ENCODE measurements at places on chromosomes 3 and 15.

GRCh38 chr3:188298585-188298984 is 144.6 kb downstream of the LPP start:
- DNase-seq, result no peak

DNA sequence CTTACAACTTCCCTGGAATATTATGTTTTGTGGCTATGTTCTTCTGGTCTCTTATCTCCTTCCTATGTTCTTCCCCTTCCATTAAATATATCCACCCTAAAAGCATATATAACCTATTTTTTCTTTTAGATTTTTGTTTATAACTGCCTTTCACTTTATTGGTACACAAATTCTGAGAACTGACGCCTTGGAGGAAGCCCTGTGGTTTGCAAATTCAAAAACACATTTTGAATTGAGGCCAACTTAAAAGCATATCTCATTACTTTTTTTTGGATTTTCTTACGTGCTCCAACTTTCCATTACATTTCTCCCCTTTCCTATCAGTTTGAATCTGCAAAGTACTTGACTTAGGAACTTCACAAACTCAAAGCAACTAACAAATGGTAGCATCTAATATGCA is 15.3 kb upstream of the COLQ start:
- no peak for DNase-seq

- no peak for DNase-seq
Observed at GRCh38 chr3:32951410-32951811, at the start of gene CCR4. Gene CCR4 (plus strand): TSS chr3:32951644. CDS start chr3:32953423, 1,779 bp downstream.

DNA sequence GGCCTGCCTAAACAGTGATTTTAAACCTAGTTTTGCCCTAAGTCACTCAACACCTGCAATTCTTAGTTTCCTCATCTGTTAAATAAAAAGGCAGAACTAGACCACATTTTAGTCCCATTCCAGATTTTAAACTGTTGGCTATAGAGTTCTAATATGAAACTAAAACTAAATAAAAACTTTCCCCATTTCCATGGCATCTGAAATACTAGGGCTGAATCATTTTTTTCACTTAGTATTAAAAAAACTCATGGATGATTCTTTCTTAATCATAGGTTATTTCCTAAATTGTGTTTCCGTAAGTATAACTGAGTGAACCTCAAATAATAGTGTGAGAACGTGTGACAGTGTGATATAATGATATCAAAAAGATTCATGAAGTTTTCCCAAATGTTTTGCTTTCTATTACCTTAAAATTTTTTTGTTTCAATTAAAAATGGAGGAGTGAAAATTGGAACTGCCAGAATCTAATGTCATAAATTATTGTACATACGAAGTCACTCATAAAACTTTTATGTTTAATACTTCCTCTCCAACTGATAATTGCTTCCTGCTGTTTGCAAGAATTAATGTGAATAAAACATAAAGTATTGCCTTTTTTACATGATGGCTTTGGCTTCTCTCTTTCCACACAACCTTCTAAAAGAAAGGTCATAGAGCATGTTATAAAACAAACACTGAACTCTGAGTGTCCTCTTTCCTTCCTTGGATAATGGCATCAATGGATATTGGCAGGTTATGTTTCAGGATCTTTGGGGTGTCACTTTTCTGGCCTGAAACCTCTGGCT is 315.1 kb upstream of the MME start:
- DNase-seq, result no peak

DNA sequence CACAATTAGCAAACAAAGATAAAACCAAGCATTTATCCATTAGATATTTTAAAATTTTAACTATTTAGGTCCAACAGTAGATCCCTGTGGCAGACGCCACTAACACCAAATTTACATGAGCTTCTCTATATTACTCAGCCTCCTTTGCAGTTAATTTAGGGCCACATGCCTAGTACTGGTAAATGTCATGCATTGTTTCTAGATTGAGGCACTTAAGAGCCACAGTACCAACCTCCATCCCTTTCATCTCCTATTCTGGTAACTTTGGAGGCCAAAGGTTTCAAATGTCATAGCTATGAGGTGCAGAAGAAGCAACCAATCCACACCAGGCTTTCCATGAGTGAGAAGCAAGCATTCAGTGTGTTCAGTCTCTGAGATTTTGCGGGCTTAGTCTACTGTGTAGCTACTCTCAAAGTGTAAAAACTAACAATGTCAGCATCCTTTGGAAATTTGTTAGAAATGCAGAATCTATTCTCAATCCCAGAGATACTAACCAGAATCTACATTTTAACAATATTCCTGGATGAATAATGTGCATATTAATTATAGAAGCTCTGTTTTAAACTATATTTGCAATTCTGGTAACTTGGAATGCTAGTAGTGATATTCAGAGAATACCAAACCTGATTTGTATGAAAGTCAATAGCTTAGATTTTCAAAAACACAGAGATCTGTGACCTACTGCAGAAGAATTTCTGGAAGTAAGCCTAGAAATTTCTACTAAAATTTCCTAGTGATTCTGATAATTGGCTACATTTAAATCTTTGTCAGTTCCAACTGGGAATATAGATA is 206.3 kb upstream of the CD96 start:
- DNase-seq, result no peak

DNA sequence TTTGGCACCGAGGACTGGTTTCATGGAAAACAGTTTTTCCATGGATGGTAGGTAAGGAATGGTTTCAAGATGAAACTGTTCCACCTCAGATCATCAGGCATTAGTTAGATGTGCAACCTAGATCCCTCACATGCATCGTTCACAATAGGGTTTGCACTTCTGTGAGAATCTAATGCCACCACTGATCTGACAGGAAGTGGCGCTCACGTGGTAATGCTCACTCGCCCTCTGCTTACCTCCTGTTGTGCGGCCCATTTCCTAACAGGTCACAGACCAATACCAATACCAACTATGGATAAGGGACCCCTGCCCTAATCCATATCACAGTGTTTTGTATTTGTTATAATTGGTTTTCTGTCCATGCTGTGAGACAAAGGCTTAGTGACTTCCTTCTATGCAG is 58.9 kb downstream of the SLMAP start:
- DNase-seq, result no peak

DNA sequence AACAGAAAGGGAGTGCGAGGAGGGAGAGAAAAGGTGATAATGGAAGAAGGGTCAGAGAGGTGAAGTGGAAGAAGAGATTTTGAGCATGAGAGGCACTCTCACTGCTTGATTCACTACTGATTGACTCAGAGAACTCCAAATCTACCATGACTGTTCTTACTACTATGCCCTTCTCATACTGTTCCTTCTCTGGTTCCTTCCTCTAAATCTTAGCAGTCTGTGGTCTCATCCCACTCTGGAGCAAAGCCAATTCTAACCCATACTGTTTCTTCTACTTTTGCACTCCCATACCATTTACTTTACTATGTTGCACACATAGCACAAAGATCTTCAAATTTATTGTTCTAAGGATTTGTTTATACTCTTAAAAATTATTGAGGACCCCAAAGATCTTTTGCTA is 100.8 kb downstream of the DTWD1 start:
- no peak for DNase-seq

DNA sequence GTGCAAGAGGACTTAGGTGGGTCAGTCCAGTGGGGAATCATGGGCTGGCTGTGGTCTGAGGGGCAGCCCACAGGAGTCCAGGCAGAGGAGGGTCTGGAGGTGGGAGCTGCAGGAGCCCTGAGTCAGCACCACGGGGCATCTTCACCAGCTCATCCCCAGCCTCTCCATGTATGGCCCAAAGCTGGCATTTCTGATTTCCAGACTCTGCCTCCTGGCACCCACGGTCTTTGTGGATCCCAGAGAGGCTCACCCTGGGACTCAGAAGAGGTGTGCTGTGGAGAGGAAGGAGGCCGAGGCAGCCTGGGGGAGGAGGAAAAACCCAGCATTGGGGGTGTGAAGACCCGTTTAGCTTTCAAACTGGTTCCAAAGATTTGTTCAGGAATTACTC is 64.5 kb upstream of the KLF13 start:
- no peak for DNase-seq

DNA sequence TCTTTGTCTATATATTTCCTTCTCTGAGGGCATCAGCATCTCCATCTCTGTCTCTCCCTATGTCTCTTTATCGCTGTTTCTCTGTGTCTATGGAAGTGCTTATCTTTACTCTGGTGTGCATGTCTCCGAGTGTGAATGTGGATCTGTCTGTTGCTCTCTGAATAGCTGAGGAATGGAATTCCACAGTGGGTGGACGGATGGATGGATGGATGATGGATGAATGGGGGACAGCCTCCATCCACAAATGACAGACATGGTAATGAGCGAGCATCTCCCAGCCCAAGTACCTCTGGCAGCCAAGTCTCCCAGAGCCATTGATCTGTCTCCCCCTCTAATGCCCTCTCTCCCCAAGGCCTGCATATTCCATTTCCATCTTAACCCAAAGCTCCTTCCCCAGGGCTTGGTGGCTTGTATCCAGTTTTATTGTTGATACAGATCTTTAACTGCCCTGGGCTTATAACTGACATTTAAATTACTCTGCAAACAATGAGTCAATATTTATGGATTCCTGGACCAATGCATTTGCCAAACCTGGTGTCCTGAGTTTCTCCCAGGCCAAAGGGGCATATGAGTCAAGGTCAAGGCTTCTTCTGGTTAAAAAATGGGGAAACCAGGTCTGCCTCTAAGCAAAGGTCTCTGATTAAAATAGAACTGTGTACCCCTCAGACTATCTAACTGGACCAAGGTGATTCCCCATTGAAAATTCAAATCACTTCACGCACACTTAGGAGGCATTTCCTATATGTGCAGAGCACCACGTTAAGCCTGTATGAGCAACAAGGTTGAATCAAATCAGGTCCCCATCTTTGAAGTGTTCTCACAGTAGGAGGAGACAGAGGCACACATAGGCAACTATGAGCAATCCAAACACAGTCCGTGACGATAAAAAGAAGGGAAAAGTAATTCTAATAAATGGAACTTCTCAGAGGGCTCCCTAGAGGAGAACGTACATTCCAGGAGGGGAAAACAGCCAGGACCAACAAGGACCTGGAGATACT is 109.9 kb downstream of the TLE3 start:
- DNase-seq, result no peak

DNA sequence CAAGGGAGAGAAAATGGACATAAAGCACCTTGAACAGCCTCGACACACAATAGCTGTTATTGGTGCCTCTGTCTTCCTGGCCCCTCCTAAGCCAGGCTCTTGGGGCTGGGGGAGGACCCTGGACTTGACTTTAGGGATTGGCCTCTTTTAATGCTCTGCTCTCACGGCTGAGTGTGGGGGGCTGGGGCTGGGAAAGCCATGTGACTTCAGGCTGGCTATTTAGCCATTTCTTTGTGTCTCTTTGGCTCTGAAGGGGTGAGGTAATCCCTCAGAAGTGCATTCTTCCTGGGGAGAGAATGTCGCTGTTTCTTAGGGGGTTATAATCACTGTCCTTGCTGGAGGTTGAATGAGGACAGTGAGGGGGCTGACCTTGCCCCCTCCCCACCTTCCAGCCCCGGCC is 26.2 kb downstream of the MAGEF1 start:
- no peak for DNase-seq

DNA sequence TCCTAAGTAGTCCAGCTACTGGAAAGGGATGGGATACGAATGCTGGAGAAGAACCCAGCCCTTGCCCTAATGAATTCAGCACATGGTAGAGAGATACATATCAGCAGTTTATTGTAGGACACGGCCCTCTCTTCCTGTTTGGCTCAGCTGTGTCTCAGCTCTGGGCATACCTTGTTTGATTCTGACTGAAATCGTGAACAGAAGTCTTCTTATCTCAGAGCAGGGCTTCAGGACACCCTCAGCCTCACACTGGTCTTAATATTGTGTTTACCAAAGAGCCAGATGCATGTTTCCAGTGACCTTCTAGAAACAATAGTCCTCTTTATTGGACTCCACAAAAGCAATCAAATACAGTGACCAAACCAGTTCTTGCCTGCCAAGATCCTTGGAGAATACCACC is 54.7 kb downstream of the FAM174B start:
- DNase-seq, result no peak

DNA sequence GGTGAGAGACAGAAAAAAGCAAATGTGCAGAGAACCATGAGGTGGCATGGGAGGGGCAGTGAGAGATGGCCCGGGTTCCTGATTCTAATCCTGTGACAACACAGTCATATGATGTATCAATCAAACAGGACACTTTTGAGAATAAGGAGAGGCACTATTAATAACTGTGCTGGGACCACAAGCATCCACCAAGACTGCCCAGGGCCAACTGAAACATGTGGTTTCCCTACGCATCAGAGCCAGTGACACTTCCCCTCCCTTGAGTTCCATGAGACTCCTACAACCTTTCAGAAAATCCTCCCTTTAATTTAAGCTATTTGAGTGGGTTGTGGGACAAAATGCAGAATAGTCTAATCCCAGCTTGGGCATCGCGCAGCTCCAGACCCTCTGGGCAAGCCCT is 17.4 kb downstream of the SH3BP5 start:
- DNase-seq, result no peak

GRCh38 chr3:156716105-156716862 is 41.9 kb downstream of the TIPARP start:
- no peak for DNase-seq

GRCh38 chr15:91224755-91225380 is 124.8 kb downstream of the SV2B start:
- no peak for DNase-seq

DNA sequence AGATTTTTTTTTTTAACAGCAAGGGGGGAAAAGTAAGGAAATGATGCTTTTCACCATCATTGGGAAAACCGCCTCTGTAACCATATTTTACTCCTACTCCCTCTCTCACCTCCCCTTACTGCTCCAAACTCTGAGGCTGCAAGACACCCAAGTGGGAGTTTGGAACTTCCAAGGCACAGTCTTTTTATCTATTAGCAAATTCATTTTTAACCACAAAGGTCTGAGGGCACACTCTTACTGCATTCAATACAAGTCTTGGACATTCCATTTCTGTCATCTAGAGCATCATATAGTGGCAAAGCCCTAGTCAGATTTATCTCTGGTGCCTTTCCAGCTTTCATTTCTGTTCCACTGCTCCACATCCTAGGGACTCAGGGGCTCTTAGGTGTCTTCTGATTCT is 13.2 kb downstream of the FAM162A start:
- no peak for DNase-seq

- no peak for DNase-seq
Observed at GRCh38 chr15:101449471-101450402, 39.8 kb downstream of the PCSK6 start.

GRCh38 chr15:57495041-57495440 is 96.7 kb upstream of the MYZAP start:
- DNase-seq, result no peak

GRCh38 chr15:65069179-65069578 is 1.4 kb upstream of the RASL12 start:
- no peak for DNase-seq

- no peak for DNase-seq
Observed at GRCh38 chr15:76647612-76648011, 257.5 kb downstream of the SCAPER start.

GRCh38 chr15:50227076-50227475 is 38.5 kb downstream of the HDC start:
- DNase-seq, result no peak

GRCh38 chr3:101928890-101929289 is 79.6 kb downstream of the NFKBIZ start:
- DNase-seq, result no peak
